Mesendoderm (in vitro differentiated cells): ENCODE measurements at places on chromosomes 4 and X.

DNA sequence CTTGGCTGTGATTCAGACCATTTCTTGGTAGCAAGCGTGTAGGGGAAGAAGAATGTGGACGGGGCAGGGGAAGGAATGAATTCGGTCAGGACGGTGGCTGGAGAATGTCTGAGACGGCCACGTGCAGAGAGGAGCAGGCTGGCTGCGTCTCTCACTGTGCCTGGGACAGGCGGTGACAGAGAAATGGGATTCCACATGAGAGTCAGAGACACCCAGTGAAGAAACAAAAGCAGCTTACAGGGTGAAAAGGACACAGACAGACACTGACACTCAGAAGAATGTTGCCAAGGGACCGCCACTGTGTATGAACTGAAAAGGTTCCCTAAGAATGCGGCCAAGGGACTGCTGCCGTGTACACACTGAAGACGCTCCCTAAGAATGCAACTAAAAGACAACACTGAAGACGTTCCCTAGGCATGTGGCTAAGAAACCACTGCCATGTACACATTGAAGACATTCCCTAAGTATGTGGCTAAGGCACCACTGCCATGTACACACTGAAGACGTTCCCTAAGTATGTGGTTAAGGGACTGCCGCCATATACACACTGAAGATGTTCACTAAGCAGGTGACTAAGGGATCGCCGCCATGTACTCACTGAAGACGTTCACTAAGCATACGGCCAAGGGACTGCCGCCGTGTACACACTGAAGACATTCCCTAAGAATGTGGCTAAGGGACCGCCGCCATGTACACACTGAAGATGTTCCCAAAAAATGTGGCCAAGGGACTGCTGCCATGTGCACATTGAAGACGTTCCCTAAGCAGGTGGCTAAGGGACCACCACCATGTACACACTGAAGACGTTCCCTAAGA, 49.1 kb downstream of the DHRSX start:
- peak; percentile 92 for DNase-seq

GRCh38 chr4:15714646-15715435, 12.0 kb downstream of the BST1 start:
- DNase-seq = no peak

DNA sequence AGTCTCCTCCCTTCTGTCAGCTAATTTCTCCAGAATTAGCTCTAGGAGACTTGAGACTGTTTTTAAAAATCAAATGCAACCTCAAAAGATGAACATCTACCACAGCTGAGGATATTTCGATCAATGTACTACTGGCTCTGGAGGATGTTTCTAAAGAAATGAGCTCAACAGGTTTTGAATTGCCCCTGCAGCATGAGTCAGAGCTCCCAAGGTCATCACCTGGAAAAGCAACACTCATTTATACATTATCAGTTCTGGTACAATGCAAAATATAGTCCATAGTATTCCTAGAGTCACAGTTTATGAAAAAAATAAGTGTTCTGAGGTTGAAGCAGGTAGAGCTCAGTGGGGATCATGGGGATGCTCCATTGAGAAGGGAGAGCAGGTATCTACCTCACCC, 50.8 kb upstream of the MCF2 start:
- no peak for DNase-seq

DNA sequence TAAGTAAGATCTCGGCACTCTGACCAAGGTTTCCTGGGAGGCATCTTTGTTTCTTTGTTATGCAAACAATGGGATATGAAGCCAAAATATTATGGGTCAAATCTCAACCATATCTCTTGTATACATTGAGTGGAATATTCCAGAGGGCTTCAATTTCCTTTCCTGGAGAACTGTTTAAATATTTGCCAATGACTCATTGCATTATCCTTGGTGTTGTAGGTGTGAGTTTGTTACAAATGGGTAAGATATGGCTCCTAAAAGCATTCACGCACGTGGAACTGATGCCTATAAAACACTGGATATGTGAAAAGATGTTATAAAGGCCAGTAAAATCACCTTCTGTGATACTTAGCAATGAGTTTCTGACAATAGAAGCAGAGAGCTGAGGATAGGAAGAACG, 150.5 kb upstream of the WDR1 start:
- DNase-seq = no peak

DNA sequence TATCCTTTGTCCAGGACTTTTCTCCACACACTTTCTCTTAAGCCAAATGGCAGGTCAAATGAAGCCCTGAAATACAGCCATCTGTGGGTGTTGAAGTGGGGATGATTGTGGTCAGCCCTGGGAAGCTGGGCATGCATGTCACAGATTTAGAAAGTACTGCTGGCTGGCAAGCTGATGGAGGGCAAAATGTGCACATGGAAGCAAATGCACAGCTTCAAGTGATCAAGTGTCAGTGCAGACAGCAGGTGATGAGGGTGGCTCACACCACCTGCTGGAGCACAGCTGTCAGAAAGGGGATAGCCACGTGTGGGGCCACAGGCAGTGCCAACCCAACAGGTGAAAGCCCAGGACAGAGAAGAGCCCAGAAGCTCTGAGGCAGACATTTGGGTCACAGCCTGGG, 40.3 kb upstream of the ATXN3L start:
- no peak for DNase-seq

DNA sequence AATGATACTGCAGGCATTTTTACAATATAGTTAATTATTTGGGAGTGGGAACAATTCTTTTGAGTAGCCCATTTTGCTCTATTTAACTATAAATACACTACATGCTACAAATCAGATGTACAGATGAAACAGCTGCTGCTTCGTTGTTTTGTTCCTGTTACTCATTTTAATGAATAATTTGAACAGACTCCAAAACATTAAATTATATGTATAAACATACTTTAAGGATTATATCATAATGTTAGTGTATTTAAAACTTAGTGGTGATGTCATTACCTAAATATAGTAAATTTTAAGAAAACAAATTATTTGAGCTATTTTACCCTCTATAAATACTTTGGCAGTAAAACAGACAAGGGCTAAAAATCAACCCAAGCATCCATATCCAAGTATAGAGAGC, 60.7 kb downstream of the GAB1 start:
- DNase-seq = no peak

DNA sequence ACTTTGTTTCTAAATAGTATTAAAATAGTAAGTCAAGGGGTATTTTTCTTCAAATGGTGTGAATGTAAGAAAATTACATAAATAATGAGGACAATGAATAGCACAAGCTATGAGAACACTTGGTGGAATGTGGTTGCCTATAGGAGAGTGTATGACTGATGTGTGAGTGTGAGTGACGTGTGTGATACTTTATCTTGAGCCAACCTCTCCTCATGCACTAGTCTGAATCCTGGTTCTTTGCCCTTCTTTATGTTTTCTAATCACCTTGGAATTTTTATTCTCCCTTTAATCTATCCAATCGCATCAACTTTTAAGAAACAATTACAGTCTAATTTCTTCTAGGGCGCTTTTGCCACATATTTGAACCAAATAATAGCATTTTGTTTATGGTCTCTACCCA, 98.2 kb downstream of the YIPF7 start:
- no peak for DNase-seq

- DNase-seq = no peak
These were observed 38.7 kb upstream of the HELT start for GRCh38 chr4:184979461-184980124.

DNA sequence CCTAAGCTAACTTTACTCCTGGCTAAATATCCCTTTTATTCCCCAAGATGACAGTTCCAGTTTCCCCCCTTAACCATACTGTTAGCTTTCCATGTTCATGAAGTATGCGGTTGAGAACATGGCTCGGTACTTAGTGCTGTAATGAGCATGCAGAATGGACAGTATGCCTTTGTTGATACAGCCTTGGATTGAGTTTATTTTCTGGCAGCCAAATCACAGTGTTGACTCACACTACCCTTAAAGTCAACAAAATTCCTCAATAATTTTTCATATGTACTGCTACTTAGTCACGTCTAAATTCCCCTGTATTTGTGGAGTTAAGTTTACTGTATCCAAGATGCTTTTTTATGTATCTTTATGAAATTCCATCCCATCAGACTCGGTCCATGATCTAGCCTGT, 1.4 kb upstream of the VEGFC start:
- DNase-seq = no peak

DNA sequence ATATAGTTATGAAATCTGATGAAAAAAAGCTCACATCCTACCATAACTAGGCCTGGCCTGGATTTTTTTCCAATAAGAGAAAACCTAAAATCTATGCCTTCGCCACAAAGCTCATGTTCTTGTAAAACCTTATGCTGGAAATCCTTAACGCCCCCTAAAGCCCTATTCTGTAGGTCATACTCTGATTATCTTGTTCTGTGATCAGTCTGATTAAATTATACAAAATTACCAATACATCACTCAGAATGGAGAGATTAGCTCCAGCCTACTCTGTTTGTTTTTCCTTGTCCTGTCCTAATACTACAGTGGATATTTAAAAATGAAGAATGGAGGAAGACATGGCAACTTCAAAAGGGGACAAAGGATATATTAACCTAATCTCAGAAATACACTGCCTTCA, 7.2 kb downstream of the ZNF827 start:
- DNase-seq = no peak
